Ecto neural progenitor cell (in vitro differentiated cells): ENCODE measurements at places on chromosomes 7 and 10.

- DNase-seq = peak; percentile 70
Measured at GRCh38 chr10:98446151-98446660, 529 bp downstream of the HPS1 start.

DNA sequence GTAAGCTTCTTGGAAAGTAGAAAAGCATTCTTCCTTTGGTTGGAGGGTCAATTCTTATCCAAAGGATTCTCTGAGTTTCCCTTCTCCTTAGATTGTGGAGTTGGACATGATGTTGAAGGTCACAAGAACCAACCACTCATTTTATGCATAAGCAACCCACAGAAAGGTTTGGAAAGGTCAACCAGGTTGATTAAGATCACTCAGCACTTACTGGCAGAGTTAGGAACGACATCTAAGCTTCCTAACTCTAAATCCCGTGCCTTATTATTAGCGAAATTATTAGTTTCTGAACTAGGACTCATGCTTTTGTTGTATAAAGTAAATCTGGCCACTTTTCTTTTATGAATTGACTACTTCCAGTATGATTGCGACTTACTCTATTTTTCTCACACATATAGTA, 137.0 kb upstream of the MINDY3 start:
- DNase-seq = no peak

DNA sequence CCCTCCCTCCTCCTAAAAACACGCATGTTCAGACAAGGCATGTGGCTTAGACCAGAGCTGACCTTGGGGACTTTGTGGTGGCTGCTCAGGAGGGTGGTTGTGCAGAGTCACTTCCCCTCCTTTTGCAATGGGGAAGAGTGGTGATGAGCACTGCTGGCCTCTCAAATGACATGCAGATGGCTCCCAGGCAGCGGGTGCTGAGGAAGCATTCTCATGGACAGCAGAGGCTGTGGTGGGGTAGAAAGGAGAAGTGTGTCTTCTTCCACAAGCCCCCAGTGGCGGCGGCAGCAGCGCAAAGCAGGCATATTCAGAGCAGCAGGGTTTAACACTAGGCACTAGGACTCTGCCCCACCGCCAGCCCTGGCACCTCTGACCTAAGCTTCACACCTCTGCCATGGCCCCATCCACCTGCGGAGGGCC, 105.9 kb upstream of the ANLN start:
- DNase-seq = no peak

GRCh38 chr10:49290607-49291006, 8.4 kb upstream of the C10orf71 start:
- DNase-seq = no peak

DNA sequence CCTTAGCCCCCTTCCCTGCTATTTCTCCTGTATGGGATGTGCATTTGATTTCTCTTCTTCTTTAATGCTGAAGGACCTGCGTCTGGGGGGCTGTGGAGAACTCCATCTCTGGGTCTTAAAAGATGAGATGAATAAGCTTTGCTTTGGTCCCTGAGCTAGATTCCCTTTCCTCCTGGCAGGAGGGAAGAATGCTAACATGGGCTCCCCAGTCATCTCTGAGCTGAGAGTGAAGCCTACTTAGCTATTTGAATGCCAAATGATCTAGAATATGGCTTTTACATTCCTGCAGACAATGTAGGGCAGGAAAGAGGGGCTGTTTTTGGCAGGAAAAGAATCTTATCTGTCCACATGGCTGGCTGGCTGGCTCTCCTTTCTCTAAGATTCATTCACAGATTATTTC, 62.6 kb upstream of the EFCAB10 start:
- DNase-seq = no peak

DNA sequence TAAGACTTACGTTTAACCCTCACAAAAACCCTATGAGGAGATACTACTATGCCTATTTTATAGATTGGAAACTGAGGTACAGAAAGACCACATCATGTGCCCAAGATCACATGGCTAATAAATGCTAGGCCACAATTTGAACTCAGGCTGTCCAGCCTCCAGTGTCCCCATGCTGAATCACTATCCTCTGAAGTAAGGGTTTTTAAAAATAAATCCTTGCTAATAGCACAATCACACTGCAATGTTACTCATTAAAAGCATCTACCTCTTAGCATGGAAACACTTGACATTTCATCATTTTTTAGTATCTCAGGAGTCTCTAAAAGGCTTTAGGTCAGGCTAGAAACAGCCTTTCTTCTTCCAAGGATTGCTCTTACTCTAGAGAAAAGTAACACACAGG, 50.0 kb upstream of the PPP1R3C start:
- no peak for DNase-seq

GRCh38 chr10:102413806-102414561, 4.6 kb downstream of the PSD start:
- no peak for DNase-seq

GRCh38 chr10:124043310-124044142, 49.9 kb downstream of the CHST15 start:
- no peak for DNase-seq

DNA sequence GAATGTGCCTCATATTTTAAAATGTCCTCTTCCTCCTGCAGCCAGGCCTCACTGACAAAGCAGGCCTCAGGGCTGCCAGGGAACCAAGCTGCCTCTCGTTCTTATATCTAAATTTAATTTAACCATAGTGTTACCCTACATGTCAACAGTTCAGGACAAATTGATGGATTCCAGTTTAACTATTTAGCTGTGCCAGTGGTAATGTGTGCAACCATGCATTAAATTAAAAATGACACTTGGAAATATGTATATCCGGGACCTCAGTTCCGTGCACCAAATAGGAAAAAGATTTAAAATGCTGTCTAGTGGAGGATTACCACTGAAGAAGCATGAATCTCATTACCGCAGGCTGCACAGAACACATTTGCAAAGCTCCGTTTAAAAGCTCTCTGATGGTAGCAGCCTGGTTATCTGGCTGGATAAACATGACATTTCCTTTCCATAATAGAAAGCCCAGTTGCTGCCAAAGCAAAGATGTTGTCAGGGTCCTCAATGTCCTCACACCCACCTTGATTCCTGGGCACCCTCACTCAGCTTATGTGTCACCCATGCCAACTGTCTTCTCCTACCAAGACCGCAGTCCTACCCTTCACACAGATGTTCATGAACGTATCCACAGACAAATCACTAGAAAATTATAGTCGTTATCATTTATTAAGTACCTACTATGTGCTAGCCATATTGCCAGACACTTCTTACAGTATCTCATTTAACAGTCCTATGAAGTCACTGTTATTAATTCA, 73.3 kb upstream of the FRMD4A start:
- DNase-seq = no peak

GRCh38 chr7:106613848-106614560, 47.0 kb downstream of the CCDC71L start:
- DNase-seq = no peak

DNA sequence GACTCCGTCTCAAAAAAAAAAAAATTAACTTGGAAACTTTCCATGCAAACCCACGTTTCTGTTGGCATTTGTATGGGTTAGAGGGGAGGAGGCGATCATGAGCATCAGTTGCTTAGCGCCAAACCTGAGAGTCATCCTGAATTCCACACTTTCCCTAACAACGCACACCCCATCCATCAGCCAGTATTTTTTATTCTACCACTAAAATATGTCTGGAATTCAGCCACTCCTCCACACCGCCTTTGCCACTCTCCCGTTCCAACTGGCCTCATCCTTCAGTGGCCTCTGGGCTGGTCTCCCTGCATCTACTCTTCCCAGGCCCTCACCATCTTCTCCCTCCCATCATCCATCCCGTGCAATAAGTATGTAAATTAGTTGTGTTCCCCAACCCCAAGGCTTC, 4.7 kb upstream of the LMBR1 start:
- DNase-seq = no peak

DNA sequence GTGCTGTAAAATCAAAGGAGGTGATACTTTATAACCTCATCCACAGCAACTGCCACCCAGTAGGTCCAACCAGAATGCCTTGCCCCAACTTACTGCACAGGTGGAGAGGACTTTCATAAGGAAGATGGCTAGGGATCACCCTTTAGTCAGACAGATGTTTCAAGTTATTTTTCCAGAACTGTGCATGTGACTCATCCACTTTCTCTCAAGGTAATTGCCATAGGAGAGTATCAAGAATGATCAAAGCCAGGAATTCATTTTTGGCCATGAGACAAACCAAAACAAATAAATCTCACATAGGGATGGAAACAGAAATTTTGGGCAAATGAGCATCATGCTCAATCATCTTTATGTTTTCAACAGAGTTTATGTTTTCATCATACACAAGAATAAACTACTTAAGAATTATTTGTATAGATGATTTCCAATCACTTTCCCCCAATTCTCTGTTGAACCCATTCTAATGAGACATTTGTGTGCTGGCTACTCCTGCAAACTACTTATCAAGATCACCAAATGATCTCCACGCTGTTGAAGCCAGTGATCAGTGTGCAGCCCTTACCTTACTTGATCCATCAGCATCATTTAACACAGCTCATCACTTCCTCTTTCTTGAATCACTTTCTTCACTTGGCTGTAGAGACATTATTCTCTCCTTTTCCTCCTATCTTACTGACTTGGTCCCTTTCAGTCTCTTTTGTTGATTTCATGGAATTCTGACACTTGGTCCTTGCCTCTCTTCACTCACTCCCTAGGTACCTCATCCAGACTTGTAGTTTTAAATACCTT, 74.0 kb downstream of the SLC16A9 start:
- DNase-seq = no peak

DNA sequence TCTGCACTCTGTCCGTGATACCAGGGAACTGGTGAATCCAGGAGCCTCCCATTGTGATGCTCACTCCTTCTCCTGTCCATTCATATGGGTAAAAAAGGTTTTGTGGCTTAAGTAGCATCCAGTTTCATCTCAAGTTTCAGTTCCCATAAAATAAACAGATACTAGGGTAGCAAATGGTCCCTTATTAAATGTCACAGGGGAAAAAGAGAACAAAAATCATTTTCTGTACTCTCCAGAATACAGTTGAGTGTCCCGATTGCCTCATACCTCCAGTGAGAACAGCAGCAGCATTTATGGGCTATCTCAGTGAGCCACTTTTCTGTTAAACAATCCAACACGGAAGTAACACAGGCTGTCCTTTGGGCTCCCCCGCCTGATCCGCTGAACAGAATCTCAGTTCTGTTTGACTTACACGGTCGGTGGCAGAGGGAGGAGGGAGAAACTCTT, 179.6 kb downstream of the CELF2 start:
- DNase-seq = no peak

GRCh38 chr7:108423089-108423989, 32.9 kb downstream of the NRCAM start:
- DNase-seq = no peak

GRCh38 chr10:125005312-125006187, 63.6 kb downstream of the ZRANB1 start:
- DNase-seq = no peak

DNA sequence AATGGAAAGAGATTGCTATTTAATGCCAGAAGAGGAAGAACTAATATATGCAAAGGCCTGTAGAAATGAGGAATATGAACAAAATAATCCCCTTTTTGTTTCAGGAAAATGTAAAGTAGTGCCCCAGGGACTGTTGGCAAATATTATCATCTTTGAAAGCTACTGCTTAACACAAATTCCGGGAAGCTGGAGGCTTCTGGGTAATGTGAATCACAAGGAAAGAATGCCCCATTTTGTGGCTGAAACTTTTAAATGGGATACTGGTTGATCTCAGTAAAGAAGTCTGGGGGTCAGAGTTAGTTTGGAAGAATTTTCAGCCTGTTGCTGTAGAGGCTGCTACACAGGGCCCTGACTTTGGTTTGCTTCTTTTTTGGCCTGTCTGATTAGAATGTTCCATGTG, 141.0 kb downstream of the PTEN start:
- DNase-seq = no peak

DNA sequence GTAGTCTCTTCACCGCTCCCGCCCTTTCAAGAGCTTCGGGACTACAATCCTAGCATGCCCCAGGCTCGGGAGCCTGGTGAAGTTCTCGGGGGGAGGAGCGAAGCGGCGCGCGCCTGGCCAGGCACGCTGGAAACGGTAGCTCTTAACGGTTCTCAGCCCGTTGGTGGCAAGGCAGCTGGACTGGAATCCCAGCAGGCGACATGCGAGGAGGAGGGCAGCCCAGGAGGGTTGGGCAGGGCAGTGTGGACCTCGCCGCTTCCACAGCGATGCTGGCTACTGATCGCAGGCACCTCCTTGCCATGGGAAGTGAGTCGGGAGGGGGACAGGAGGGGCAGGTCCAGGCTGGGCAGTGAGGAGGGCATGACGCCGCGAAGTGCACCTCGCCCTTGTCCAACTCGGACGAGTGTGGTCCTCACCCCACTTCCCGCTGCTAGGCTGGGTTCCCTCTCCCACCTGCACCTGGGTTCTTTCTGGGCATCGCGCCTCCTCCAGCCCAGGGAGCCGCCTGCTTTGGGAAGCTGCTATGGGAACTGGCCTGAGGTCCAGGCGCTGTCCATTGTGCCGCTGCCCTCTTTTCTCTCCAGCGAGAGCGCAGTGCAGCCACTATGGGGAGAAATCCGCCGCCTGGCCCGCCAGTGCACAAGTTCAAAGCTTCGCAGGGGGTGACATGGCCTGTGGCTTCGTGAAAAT, 367.8 kb upstream of the NUPR2 start:
- no peak for DNase-seq

- DNase-seq = no peak
Measured at GRCh38 chr7:24965831-24966708, 13.9 kb downstream of the OSBPL3 start.

DNA sequence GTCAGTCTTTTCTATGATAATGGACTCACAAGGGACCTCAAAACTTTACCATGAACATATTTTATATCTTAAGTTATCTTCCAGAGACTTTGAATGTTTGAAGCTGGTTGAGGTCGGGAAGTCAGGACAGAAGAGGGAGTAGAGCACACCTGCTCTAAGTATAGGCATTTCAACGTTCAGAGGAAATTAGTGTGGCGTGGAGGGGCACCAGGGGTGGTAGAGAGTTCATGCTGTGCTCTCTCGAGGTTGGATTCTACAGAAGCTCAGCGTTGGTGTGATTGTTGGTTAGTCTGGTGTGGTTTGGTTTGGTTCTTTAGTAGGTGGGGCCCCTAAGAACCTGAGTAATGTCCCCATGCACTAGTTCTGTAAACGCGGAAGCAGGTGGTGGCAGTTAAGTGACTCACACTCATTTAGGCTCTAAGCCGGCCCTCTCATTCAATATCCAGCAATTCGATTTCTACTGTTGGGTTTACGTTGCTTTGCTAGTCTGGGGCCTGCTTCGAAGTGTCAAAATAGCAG, 19.8 kb downstream of the CNTNAP2 start:
- DNase-seq = no peak

GRCh38 chr7:105097619-105098018, 83.6 kb downstream of the KMT2E start:
- DNase-seq = no peak

- no peak for DNase-seq
Measured at GRCh38 chr10:13617116-13617515, 30.4 kb downstream of the PRPF18 start.

DNA sequence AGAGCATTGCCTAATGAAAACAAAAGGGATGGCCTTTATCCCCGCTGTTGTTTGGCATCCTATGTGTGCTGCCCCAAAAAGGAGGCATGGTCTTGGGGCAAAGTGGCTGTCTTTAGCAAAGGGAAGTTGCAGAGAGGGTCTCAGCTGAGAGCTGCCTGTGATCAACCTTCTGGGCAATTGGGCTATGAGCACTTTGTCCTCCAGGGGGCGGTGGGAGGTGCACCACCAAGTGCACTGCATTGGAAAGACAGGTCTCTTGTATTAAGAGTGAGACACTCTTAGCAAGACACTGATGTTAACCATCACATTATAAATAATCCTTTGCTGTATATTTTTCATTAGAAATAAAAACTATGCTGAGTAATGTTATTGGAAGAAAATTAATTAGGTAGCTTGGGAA, 314.8 kb downstream of the POM121L12 start:
- peak; percentile 72 for DNase-seq
